H1 (cell line): ENCODE measurements at places on chromosomes 16 and 17.

GRCh38 chr16:79757163-79757562, 156.6 kb upstream of the MAF start:
- DNase-seq: no peak

- DNase-seq: no peak
These were observed 10.1 kb downstream of the P3H4 start for GRCh38 chr17:41801374-41802271.

DNA sequence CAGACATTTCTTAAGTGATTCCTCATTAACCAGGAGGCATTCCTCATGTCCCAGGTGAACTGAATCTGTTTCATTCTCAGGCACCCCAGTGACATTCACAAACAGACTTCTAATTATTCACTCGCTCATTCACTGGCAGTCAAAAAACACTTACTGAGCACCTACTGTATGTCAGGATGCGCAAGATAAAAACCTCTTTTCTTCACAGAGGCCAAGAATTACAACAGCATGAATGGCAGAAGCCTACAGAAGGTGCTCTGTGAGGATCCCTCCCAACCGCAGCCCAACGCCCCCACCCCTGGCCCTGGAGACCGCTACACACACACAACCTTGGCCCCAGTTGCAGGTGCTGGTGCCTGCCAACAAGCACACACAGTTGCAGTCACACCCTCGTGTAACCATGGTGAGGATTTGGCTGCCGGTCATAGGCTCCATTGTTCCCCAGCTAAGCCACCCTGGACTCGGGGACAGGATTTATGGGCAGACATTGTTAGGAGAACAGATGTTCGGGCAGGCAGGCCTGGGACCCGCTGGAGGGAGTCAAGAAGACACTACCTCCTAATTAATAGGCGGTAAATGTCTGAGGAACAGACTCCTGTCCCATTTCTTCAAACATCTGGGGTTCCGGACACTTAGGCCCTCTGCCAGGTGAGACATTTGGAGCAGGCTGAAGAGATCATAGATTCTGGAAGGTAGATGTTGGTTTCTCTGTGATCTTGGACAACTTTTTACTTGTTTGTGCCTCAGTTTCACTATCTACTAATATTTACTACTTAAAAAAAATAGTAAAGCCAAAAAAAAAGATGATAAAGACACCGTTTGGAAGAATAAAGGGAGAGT, 43.2 kb downstream of the CUEDC1 start:
- DNase-seq: no peak

DNA sequence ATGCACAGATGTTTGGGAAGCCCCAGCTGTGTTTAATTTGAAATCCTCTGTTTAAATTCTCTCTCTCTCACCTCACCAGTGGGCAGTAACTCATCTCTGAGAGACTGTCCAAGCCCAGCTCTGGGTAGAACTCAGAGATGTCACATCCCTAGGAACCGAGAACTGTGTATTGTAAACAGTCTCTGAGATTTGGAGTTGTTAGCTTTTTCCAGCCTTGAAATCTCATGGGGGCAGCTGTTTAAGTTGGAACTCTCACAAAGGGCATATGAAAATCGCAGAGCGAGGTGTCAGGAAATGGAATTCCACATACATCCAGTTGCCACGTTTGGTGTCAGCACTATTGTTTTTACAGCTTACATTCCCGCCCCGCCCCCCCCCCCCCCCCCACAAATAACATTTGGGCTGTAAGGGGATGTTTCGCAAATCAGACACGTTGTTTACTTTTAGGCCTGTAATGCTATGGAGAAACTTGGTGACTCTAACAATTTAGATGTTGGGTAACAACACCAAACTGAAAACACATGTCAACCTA, 34.3 kb downstream of the VPS35L start:
- DNase-seq: no peak

GRCh38 chr16:27852116-27852515, 211.4 kb downstream of the GSG1L start:
- DNase-seq: no peak

- DNase-seq: no peak
These were observed 93.9 kb downstream of the RGS9 start for GRCh38 chr17:65231086-65231485.

GRCh38 chr16:3182608-3183444, 5.2 kb upstream of the OR1F1 start:
- DNase-seq: no peak

- DNase-seq: peak; percentile 48
These were observed 630 bp downstream of the RNFT1 start for GRCh38 chr17:59963738-59964481.

DNA sequence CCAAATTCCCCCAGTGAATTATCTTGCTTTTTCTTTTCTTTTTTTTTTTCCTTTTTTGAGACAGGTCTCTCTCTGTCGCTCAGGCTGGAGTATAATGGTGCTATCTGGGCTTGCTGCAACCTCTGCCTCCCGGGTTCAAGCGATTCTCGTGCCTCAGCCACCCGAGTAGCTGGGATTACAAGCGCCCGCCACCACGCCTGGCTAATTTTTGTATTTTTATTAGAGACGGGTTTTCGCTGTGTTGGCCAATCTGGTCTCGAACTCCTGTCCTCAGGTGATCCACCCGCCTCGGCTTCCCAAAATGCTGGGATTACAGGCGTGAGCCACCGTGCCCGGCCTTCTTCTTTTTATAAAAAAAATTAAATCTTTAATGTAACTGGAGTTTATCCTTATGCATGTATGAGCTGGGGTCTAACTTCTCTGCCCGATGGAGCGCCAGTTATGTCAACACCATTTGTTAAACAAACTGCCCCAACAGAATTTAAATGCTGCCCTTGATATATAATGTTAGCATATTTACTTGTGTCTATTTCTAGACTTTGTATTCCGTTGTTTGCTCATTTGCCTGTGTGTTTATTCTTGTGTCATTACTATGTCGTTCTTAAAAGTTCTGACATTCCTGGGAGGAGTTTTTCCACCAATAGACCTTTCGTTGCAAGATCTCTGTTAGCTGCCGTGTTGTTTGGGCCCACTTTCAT, 535 bp upstream of the AURKB start:
- peak; percentile 63 for DNase-seq

DNA sequence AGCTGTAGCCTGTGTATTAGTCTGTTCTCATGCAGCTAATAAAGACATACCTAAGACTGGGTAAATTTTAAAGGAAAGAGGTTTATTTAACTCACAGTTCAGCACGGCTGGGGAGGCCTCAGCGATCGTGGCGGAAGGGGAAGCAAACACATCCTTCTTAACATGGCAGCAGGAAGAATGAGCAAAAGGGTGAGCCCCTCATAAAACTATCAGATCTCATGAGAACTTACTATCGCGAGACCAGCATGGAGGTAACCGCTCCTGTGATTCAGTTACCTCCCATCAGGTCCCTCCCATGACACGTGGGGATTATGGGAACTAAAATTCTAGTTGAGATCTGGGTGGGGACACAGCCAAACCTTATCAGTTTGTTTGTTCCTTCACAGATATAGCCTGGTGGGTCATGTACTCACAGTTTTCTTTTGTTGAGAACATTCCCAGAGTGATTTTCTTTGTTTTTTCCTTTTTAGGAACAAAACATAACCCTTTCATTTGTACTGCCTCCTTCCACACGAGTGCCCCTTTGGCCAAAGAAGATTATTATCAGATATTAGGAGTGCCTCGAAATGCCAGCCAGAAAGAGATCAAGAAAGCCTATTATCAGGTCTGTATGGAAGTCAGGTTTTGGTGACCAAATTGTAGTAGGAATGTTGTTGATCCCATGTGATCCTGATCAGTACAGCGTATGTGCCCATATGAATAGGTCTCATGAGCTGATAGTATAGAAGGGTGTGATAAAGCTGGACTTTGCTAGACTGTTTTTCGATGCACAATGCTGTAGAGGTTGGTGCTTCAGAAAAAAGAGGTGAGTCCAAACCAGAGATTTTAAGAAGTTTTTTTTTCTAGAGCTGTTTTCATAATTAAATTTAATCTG, 8.5 kb downstream of the DNAJA3 start:
- no peak for DNase-seq

GRCh38 chr17:65401561-65401960, 159.9 kb downstream of the AXIN2 start:
- no peak for DNase-seq

- DNase-seq: no peak
These were observed 268.1 kb upstream of the TBX2 start for GRCh38 chr17:61131585-61131984.

DNA sequence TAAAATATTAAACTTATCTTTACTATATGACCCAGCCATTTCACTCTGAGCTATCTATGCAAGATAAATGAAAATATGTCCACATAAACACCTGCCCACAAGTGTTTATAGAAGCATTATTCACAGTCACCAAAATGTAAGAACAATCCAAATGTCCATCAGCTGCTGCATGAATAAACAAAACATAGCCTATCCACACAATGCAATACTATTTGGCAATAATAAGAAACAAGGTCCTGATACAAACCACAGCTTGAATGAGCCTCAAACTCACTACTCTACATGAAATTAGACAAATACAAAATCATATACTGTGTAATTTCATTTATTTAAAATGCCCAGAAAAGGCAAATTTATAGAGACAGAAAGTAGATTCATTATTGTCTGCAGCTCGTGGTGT, 355.1 kb downstream of the CDH8 start:
- no peak for DNase-seq

DNA sequence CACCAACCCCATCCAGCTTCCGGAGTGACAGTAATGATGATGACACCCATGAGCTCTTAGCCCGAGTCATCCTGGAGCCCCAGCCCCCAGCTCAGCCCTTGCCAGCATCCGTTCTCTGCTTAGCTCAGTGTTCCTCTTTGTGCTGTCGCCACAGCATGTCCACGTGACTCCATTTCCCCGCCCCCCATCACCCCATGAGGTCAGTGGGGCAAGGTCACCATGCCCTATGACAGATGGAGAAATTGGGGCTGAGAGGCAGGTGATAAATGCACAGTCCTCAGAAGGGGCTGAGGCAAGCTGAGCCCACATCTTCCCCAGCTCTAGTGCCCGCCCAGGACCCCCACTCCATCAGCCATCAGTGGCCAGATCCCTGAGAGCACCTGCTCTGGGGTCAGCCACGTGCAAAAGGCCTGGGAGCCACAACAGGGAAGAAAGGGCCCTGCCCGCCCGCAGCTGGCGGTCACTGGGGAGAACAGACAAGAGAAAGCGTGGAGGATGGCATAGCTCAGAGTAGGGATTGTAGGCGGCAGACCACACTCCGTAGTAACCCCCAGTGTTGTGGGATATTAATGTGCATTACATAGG, 17.1 kb downstream of the ITGB4 start:
- DNase-seq: no peak

DNA sequence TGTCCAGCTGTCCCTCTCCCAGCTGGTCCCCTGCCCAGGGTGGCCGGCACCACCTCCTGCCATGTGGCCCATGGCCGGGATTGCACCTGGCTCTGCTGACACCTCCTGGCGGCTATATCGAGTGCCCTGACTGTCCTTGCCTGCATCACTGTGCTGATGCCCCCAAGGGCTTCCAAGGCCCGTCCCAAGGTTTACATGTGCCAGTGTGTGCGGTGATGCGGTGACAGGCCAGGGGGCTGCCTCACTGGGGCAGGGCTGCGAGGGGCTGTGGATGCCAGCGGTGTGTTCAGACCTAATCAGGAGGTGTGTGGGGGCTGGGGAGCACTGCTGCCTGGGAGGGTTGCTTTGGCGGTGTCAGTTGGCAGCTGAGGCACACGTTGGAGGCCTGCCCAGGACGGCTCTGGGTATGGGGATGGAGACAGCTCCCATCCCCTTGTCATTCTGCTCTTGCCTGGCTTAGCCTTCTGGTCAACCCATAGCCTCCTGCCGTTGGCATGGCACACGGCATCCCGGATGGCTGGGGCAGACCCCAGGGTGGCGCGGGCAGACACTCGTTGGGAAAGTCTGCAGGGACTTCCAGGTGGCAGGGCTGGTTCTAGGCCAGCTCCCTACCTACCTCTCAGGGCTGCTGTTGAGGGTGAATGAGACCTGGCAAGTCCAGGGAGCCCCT, 5.5 kb downstream of the MAP2K3 start:
- no peak for DNase-seq

DNA sequence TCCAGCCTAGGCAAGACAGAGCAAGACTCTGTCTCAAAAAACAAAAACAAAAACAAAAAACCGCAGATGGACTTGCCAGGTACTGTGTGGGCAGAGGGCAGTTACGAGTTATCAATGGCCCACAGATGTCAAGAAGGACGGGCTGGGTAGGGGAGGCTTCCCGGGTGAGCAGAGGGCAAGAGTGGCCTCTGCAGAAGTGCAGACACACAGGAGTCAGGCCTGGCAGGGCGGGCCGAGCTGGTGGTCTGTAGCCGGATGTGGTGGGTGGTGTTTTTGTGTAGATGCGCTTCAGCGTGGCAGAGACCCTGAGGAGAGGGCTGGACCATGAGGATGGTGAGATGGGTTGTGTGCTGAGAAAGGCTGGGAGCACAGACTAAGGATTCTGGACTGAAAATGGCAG, 44.9 kb upstream of the KDM6B start:
- no peak for DNase-seq

DNA sequence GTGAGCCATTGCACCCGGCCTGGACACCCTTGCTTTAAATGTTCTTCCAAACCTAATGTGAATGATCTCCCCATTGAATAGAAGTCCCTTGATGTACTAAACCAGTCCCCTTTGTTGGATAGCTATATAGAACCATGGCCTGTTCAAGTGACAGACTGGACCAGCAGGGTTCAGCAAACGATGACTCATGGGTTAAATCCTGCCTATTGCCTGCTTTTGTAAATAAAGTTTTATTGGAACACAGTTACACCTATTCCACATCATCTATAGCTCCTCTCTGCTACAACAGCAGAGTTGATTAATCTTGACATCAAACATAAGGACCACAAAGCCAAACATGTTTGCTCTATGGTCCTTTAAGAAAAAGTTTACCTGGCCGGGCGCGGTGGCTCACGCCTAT, 56.1 kb downstream of the CRISPLD2 start:
- DNase-seq: no peak

- no peak for DNase-seq
These were observed 4.8 kb downstream of the PPP1R9B start for GRCh38 chr17:50145532-50146229.

DNA sequence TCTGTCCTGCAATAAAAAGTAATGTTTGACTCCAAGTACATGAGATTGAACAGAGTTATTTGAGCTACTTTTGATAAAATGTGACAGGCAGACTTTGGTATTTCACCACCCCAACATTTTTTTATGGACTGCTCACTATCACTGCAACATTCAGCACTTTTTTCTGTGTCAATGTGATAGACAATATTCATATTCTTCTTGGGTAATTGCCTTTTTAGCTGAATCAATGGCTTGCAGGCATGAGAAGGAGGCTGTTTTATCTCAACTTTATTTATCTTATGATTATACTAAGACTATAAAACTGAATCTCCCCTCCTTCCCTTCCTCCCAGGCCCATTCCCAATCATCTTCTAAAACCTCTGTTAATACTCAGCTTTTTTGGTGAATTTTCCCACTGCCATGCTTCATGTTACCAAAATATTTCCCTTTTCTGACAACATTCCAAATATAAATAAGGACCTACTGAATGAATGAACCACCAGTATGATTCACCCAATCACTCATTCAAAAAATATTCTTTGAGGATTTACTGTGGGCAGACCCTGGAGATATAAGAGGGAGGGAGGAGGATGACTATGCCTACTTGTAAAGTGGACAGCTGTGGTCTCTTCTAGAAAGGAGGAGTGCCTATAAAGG, 67.6 kb downstream of the CDH13 start:
- DNase-seq: no peak
